ENCODE measurements at places on chromosomes 3 and 15.

DNA sequence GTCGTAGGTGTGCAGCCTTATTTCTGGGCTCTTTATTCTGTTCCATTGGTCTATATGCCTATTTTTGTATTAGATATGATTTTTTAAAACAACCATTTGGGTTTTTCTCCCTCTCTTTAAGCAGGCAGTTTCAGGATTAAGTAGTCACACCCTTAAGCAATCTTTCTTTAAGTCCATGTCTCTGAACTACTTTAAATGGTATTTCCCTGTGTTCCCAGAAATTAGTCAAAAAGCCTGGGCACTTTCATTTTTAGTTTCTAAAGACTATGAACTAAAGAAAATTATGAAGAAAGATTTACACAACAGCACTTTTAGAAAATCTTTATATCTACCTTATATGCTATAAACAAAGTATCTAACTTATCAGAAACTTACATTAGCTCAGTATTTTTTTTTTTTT lies 110.3 kb downstream of the FAIM start:
- no peak for DNase-seq

GRCh38 chr15:52717481-52717880 lies 38.3 kb upstream of the ATOSA start:
- DNase-seq: no peak

- DNase-seq: no peak
These were observed 76.2 kb downstream of the POLR2M start for GRCh38 chr15:57782731-57783130.

- no peak for DNase-seq
These were observed 480.1 kb downstream of the FOXP1 start for GRCh38 chr3:71103430-71103921.

DNA sequence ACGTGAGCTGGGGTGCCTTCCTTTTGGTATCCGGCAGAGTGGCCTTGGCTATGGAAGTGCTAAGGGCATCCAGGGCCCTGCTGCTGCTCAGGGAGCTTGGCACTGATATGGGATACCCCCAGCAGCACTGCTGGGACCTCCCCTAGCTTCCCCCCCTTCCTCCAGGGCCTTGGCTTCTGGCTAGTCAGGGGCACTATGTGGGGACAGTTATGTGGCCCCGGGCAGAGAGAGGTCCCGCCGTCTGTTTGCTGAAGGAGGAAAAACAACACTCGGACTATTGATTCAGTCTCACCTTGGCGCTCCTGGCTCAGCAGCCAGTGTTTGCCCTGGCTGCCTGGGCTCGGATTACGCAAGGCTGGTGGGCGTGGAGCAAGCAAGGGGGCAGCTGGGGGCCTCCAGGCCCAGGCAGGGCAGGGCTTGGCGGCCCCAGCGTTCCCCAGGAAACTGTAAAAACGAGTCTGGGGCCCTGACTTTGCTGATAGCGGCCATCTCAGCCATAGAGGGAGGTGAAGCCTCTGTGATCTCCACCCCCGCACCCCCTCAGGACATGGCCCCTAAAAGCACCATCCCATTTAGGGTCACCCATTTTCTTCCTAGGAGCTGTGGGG lies 5.7 kb downstream of the FURIN start:
- DNase-seq: no peak

GRCh38 chr15:58552505-58553364 lies 120.9 kb downstream of the LIPC start:
- DNase-seq: no peak

GRCh38 chr15:43911235-43911781 lies 84.5 kb downstream of the WDR76 start:
- DNase-seq: no peak

DNA sequence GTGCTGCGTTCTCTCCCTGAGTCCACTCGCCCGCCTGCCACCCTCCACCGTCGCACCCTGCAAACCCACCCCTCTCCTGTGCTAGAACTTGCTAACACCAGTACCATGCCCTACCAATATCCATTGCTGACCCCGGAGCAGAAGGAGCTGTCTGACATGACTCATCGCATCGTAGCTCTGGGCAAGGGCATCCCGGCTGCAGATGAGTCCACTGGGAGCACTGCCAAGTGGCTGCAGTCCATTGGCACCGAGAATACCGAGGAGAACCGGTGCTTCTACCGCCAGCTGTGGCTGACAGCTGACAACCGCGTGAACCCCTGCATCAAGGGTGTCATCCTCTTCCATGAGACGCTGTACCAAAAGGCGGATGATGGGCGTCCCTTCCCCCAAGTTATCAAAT lies 4.9 kb upstream of the ALAS1 start:
- no peak for DNase-seq

- no peak for DNase-seq
These were observed 493.9 kb upstream of the ZNF385D start for GRCh38 chr3:22244761-22245521.

- no peak for DNase-seq
These were observed 49.7 kb downstream of the ADAM10 start for GRCh38 chr15:58699769-58700168.

GRCh38 chr15:39745415-39745814 lies 37.2 kb downstream of the FSIP1 start:
- DNase-seq: no peak

DNA sequence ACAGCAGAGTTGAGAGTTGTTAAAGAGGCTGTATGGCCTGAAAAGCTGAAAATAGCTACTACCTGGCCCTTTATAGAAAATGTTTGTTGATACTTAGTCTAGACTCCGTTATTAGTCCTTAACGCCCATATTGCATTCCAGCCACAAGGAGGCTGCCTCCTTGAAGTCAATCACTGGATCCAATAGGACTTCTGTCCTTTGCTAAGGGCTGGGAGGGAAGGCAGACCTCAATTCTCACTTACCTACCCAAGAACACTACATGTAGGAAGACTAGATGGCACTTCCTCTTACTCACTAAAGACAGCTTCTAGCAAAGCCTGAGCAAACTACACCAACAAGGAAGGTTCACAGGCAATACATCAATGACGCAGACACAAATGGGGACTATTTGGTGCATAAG lies 139.5 kb upstream of the HACD2 start:
- DNase-seq: no peak

- no peak for DNase-seq
These were observed 3.5 kb upstream of the SLC6A1 start for GRCh38 chr3:10988991-10989484.

DNA sequence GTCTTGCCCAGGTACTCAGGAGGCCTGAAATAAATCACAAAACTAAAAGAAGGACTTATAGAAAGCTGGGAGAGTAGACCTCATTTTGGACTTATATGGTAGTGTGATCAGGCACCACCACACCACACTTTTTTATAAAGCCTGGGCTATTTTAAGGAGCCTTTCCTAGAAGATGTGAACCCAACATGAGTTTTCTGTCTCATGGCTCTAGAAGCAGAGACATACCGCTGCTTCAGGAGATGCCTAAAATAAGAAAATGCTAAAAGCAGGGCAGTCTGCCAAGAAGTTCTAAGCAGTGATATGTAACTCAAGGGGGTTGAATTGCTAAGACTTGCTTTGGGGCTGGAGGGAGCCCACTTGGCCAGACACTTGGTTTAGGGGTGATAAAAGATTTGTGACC lies 49.6 kb downstream of the SUMF1 start:
- no peak for DNase-seq
